ENCODE measurements at places on chromosomes 4 and X. TPM values are rescaled to one million over a fixed set of nuclear protein-coding genes. Genes with fewer than 3 reads are reported as not detected.

DNA sequence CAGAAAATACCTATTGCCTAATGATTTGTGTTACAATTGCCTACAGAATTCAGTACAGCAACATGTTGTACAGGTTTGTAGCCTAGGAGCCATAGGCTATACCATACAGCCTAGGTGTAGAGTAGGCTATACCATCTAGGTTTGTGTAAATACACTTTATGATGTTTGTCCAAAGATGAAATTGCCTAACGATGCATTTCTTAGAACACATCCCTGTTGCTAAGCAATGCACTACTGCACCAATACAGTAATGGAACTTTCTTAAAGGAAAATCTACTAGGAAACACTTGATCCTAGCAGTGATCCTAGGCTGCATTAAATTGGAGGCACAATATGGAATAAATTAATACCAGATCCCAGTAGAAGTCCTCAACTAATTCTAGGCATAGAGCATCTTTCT is 18.3 kb downstream of the NOA1 start:
- H3K4me1 ChIP-seq = peaks cover 20% of the 10 kb centered on the region
- peak overlapping the region; percentile 84 for H3K27ac ChIP-seq
- no peaks in the 10 kb centered on the region for H3K27me3 ChIP-seq

DNA sequence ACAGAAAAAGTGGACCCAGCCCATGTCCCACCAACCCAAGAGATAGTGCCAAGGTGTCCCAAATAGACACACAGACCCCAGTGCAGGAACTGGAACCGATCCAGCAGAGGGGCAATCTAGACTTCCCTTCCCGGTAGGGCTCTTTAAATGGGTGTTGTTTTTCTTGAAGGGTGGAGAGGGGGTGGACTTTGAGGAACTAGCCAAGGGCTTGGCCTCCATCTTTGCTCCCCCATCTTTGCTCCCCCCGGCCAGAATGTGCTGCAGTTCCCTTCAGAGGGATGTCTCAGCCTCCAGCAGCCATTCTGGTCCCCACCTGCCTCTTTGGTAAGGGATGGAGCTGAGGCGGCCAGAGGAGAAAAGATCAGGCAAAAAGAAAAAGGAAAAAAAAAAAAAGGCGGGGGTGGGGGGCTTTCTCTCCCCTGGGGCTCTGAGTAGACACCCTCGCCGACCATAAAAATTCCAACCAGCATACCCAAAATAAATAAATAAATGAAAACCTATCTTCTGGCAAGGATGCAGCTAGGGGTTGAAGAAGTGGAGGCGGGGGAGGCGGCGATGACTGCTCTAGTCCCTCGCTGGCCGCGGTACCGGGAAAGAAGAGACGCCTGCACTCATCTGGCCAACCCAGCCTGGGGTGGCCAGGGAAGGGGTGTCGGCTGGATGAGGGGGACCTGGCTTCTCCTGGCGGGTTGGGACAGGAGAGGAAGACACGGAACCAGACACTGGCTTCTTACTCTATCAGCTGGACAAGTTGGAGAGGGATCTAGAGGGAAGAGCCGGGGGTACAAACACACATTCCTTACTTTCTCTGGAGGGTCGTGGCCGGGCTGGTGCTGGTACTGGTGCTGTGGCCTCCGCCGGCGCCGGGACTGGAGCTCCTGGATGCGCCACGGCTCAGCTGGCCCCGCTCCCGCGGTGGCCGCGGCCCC is 38.5 kb upstream of the IQSEC2 start:
- no peak overlapping the region for H3K27ac ChIP-seq
- peaks cover 37% of the 10 kb centered on the region for H3K4me1 ChIP-seq
- peaks cover 10% of the 10 kb centered on the region for H3K27me3 ChIP-seq
- H3K36me3 ChIP-seq = no peaks in the 10 kb centered on the region
- peak overlapping the region; percentile 95 for H3K4me3 ChIP-seq

The CLTRN gene
- 0.13 TPM for total RNA-seq

- peaks cover 17% of the 10 kb centered on the region for H3K4me1 ChIP-seq
- H3K27ac ChIP-seq = no peak overlapping the region
- no peak overlapping the region for H3K4me3 ChIP-seq
- H3K36me3 ChIP-seq = no peaks in the 10 kb centered on the region
- DNase-seq = no peak
- peaks cover 23% of the 10 kb centered on the region for H3K27me3 ChIP-seq
Measured at GRCh38 chr4:10259976-10260375, 143.4 kb upstream of the WDR1 start.

DNA sequence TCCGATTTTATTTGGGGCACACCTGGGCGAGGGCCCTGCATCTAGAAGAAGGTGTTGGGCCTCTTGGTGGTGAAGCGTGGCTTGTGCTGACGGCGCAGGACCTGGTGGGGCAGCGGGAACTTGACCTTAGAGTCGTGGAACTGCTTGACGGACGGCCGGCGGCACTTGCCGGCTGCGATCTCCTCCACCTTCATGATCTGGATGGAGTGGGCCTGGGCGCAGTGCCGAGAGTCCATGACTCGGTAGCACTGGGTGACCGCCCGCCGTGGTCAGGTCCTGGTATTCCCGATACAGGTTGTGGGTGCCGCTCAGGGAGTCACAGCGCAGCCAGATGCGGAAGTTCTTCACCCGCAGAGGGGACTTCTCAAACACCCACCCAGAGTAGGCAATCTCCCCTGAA is 56.8 kb upstream of the ALG13 start:
- no peaks in the 10 kb centered on the region for H3K4me1 ChIP-seq
- no peaks in the 10 kb centered on the region for H3K36me3 ChIP-seq
- H3K27me3 ChIP-seq = no peaks in the 10 kb centered on the region
- DNase-seq = no peak
- H3K4me3 ChIP-seq = no peak overlapping the region

The ITM2A gene
- total RNA-seq = not detected

DNA sequence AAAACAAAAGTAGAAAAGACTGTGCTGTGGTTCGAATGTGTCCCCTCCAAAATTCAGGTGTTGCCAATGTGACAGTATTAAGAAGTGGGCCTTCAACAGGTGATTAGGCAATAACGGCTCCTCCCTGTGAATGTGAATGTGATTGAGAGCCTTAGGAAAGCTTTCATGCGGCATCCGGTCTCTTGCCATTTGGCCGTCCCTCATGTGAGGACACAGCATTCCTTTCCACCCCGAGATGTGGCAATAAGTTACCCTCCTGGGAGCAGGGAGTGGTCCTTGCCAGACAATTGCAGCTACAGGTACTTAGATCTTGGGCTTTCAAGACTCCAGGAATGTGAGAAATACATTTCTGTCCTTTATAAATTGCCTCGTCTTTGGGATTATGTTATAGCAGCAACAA is 129.3 kb downstream of the CPEB2 start:
- H3K4me3 ChIP-seq = no peak overlapping the region
- DNase-seq = no peak
- peaks cover 3% of the 10 kb centered on the region for H3K36me3 ChIP-seq

DNA sequence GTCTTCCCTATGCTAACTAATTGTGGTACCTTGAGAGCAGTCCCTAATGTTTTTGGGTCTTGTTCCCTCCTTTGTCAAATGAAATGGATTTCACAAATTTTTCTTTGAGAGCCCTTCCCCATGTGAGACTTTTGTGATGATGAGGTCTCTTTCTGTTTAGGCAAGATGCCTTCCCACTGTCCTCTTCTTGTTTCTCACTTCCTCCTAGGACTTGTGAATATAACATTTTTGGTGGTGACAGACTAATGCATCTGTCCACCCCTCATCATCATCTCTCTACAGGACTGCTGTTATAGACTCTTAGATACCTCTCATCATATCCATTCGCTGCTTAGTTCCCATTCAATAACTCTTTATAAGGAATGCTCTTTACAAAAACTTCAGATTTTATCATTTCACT is 8.7 kb upstream of the ANK2 start:
- H3K27me3 ChIP-seq = no peaks in the 10 kb centered on the region
- no peak overlapping the region for H3K4me3 ChIP-seq
- no peak for DNase-seq
- no peak overlapping the region for H3K27ac ChIP-seq
- H3K4me1 ChIP-seq = no peaks in the 10 kb centered on the region

- no peak overlapping the region for H3K4me3 ChIP-seq
- H3K27me3 ChIP-seq = no peaks in the 10 kb centered on the region
- DNase-seq = no peak
- H3K4me1 ChIP-seq = no peaks in the 10 kb centered on the region
- H3K36me3 ChIP-seq = no peaks in the 10 kb centered on the region
Measured at GRCh38 chr4:178068136-178068535, 625.9 kb upstream of the AGA start.

DNA sequence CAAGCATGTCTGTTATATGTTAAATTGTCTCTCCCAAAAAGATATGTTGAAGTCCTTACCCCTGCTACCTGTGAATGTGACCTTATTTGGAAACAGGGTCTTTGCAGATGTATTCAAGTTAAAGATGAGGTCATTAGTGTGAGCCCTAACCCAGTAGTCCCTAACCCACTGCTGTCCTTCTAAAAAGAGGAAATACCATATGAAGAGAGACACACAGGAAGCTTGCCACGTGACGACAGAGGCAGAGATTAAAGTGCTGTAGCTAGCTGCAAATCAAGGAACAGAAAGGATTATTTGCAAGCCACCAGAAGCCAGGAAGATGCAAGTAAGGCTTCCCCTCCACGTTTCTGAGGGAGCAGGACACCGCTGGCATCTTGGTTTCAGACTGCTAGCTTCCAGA is 150.1 kb downstream of the HNRNPD start:
- no peak for DNase-seq
- no peaks in the 10 kb centered on the region for H3K27me3 ChIP-seq
- H3K27ac ChIP-seq = no peak overlapping the region
- H3K4me3 ChIP-seq = no peak overlapping the region

- DNase-seq = no peak
- no peak overlapping the region for H3K4me3 ChIP-seq
- peaks cover 37% of the 10 kb centered on the region for H3K4me1 ChIP-seq
- no peaks in the 10 kb centered on the region for H3K36me3 ChIP-seq
- no peak overlapping the region for H3K27ac ChIP-seq
- H3K27me3 ChIP-seq = no peaks in the 10 kb centered on the region
Measured at GRCh38 chrX:105458846-105459245, 238.4 kb upstream of the TEX13A start.

DNA sequence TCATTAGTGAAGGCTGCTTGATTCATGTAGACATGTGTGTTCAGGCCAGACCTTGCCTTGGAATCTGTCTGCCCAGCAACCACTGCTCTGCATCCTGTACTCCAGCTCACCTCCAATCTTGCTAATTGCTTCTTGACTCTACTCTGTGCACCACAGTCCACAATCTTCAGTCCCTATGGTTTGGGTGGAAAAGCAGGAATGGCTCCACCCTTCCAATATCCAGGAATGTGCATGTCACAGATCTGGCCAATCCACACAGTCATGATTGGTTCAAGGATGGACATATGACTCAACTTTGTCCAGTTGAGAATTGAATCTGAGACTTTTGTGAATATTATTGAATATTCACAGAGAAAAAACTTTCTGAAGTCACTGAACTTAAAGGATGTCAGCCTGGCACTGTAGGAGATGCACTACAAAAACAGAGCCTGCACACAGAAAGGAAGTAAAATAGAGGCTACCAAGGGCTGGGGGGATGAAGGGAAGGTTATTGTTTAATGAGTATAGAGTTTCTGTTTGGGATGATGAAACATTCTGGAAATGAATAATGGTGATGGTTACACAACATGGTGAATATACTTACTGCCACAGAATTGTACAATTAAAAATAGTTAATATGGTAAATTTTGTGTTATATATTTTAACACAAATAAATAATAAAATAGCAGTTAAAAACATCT is 161.3 kb upstream of the USP38 start:
- no peak overlapping the region for H3K27ac ChIP-seq
- peaks cover 3% of the 10 kb centered on the region for H3K27me3 ChIP-seq
- peaks cover 22% of the 10 kb centered on the region for H3K4me1 ChIP-seq
- H3K4me3 ChIP-seq = no peak overlapping the region

GRCh38 chrX:108036298-108036973 is 8.4 kb upstream of the VSIG1 start:
- no peaks in the 10 kb centered on the region for H3K36me3 ChIP-seq
- peak overlapping the region; percentile 41 for H3K27ac ChIP-seq
- peak; percentile 7 for DNase-seq

GRCh38 chrX:129723511-129723910 is 15.3 kb upstream of the XPNPEP2 start:
- H3K4me3 ChIP-seq = no peak overlapping the region
- no peak for DNase-seq
- no peaks in the 10 kb centered on the region for H3K4me1 ChIP-seq
- no peak overlapping the region for H3K27ac ChIP-seq

- H3K4me3 ChIP-seq = no peak overlapping the region
- no peak for DNase-seq
- peaks cover 8% of the 10 kb centered on the region for H3K27me3 ChIP-seq
- H3K36me3 ChIP-seq = peaks cover 19% of the 10 kb centered on the region
- H3K4me1 ChIP-seq = peaks cover 6% of the 10 kb centered on the region
Measured at GRCh38 chr4:41670530-41670929, 78.0 kb downstream of the PHOX2B start.

DNA sequence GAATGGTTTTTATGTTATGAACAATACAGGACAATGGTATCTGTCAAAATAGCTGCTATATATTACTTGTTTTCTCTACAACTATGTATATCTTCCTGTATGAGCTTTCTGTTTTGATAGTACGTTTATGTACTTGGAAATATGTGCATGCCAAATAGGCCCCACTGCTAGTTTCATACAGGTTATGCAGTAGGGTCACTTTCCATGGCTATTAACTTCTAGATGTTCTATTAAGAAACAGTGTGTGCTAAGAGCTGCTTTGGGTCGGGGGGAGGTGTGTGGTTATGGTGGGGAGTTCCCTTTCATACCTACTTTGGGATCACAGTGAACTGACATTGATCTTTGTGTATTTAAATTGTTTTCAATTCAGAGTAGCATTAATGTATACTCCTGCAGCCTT is 30.9 kb downstream of the RBPJ start:
- H3K27ac ChIP-seq = no peak overlapping the region
- H3K36me3 ChIP-seq = no peaks in the 10 kb centered on the region
- DNase-seq = no peak
- no peaks in the 10 kb centered on the region for H3K27me3 ChIP-seq
- H3K4me1 ChIP-seq = peaks cover 17% of the 10 kb centered on the region

- H3K36me3 ChIP-seq = peaks cover 53% of the 10 kb centered on the region
- no peak overlapping the region for H3K27ac ChIP-seq
- DNase-seq = no peak
Measured at GRCh38 chr4:67531379-67531962, 13.8 kb downstream of the CENPC start.

DNA sequence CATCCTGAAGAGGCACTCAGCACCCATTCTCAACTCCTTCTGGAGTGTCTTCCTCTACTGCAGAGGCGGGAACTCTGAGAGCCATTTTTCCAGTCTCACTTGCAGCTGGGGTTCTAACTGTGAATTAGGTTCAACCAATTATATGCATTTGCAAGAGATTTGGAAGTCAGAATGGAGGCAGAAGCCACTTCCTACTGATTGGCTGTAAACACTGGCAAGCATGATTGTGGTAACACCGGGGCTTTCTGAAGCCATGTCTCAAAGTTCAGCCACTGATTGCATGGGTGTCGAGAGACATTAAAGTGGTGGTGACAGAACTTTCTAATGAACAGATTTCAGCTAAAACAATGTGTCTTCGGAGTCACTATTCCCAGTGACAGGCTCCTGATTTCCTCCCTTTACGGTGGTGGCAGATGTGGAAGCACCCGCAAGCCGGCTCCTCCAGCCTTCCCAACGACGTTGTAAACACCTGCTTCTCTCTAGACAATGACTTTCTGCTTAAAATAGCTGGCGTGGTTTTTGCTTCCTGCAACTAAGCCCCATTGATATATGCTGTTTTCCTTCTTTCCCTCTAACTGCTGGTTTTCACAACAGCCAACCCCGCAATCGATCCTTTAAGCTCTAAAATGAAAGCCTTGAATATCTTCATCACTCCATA is 92.0 kb downstream of the IRF2 start:
- H3K36me3 ChIP-seq = peaks cover 5% of the 10 kb centered on the region
- H3K4me3 ChIP-seq = no peak overlapping the region
- H3K27ac ChIP-seq = peak overlapping the region; percentile 83
- H3K27me3 ChIP-seq = no peaks in the 10 kb centered on the region
- H3K4me1 ChIP-seq = peaks cover 57% of the 10 kb centered on the region

The UTP3 gene
- 44.2 TPM for total RNA-seq

Measured in HFFc6 (cell line).